ENCODE measurements at places on chromosomes 7 and 10.

GRCh38 chr10:129908406-129908805, 55.7 kb downstream of the EBF3 start:
- no peak for DNase-seq

DNA sequence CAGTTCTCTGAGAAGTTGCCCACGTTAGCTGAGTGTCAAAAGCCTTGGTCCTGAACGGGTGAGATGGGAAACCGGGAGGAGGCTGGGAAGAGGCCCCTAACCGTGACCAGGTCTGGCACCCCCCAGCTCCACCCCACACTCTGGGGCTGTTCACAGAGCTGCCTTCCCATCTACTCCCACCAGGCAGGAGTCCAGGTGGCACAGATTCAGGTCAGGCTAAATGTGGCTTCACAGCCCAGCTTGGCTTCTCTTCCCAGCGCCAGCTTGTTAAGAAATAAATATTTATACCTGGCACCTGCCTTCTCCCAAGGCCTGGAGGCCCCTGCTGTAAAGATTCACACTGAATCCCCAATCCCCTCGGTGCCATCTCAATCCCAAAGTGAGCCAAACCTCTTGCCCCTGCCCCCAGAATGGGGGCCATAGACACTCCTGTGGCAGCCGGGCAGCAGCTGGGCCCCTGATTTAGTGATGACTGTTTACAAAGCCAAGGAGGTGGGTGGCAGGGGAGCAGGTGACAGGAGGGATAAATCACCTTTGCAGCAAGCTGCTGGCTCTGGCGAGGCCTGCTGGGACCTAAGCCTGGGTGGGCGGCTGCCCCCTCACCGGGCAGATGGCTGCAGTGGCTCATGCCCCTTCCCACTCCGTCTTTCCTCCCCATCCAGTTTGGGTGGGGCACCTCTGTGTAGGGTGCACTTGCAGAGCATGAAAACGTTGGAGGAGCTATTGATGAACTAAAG, 72.5 kb downstream of the GOLGA7B start:
- no peak for DNase-seq

- DNase-seq = no peak
Measured at GRCh38 chr10:6721964-6722615, 142.0 kb upstream of the PRKCQ start.

- DNase-seq = no peak
Measured at GRCh38 chr7:37153376-37153775, 295.3 kb downstream of the ELMO1 start.

DNA sequence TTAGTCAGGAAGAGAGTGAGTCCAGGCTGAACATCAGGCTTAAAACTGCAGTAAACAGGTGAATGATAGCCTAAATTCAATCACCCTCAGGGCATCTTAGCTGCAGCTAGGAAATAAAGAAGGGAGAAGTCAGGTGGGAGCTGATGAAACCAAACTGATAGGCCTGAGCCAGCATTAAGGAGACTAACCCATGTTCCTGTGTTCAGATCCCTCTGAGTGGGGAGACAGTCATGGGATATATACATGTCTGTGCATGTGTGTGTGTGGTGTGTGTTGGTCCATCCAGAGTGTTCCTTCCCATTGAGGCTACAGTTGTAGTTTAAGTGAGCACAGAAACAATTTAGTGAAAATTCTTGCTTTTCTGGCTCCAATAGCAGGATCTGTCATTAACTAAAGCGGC, 480.9 kb downstream of the PHTF2 start:
- DNase-seq = no peak

GRCh38 chr10:130192276-130192848, 56.2 kb downstream of the GLRX3 start:
- no peak for DNase-seq

DNA sequence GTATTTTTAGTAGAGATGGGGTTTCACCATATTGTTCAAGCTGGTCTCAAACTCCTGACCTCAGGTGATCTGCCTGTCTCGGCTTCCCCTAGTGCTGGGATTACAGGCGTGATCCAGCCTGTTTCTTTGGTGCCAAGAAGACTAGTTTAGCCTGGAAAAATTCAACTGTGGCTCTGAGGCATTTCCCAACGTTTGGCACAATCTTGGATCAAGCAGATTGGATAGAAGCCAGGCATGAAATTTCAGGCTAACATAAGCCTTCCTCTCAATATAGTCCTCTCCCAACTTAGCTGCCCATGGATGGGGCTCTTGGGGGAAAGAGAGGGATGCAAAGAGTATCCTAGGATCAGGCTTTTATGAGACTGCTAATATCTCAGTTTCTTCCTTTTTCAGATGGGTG, 53.8 kb downstream of the APBB1IP start:
- DNase-seq = no peak

GRCh38 chr10:95504246-95504691, 56.9 kb downstream of the SORBS1 start:
- DNase-seq = no peak

DNA sequence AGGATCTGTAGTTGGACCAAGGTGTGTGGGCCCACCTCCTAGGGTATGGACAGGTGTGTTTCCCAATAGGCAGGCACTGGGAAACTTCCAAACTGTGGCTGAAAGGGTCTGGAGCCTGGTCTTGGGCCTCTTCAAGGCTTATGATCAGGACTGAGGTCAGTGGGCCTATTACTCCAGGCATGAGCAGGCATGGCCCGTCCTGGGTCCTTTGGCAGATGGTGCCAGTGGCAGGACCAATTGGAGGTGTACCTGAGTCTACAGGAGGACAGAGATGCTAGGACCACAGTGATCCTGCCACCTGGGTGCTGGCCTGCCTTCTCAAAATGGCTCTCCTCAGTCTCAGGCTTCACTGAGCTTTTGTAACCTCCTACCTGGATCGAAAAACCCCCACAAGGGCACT, 95.4 kb downstream of the RAB18 start:
- DNase-seq = no peak

DNA sequence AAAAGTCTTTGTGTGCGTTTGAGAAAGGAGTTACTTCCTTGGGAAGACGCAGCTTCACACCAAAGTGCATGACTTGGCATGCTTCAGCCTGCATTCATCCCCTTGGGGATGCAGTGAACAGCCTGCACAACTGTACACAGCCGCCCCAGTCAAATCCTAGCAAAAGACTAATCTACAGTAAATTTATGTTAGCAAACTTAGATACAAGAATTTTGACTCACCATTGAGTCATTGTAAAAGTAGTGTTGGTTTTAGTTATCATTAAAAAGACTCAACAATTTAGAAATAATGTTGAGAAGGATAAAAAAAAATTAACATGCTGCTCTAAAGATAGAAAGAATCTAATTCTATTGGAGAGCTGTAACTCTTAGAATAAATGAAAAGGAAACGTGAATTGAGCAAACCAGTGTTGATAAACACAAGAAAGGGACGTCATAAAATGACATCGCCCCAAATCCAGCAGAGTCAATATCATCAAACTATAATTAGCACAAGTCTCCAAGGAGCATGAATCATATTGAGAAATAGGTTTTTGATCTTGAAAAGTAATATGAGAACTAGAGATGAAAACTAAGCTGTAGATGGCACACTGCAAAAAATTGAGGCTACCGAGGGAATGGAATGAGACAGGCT, 11.9 kb upstream of the OPTN start:
- DNase-seq = no peak

DNA sequence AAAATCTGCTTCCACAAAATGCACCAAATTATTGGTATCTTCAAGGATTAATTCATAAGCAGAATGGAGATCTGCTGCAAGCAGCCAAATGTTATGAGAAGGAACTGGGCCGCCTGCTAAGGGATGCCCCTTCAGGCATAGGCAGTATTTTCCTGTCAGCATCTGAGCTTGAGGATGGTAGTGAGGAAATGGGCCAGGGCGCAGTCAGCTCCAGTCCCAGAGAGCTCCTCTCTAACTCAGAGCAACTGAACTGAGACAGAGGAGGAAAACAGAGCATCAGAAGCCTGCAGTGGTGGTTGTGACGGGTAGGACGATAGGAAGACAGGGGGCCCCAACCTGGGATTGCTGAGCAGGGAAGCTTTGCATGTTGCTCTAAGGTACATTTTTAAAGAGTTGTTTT, 12.1 kb downstream of the IFIT3 start:
- no peak for DNase-seq

GRCh38 chr10:8403711-8404371, 349.4 kb downstream of the GATA3 start:
- no peak for DNase-seq

DNA sequence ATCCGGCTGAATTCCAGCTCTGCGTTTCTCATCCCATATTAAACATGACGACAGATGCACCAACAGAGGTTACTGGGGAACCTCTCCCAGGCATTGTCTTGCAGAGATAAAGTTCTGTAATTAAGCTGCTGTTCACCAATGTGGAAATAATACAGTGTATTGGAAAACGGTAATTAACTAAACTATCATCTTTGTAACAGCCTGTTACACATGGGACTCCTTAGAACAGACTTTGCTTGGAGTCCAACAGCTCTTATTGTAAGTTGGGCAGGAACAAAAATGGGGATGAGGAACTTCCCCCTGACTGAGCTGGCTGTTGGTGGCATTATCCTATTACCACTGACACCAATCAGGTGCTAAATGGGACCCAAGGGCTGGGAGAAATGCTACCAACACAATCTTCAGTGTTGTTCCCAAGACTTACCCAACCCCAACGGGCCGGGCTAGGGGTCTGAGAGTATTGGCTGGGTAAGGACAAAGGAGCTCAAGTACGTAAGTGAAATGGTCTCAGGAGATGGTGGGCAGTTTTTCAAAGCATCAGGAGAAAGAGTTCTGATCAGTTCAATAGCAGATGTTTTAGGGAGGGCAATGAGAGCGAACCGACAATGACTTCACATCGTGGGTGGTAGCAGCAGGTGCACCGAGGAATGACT, 759.4 kb downstream of the GRID1 start:
- no peak for DNase-seq

GRCh38 chr10:13913897-13914296, 327.1 kb downstream of the PRPF18 start:
- DNase-seq = no peak

GRCh38 chr10:45548068-45548467, 124.5 kb downstream of the ZFAND4 start:
- no peak for DNase-seq

Measured in stimulated activated CD8-positive, alpha-beta memory T cell treated with anti-CD3 and anti-CD28 coated beads, Interleukin-4, amount 100 ng/mL, for 1 hour (primary cell).